CD4-positive, alpha-beta T cell treated with Interleukin-2 at 100 ng/mL for 4 hours (primary cell): ENCODE measurements at places on chromosomes 16 and 17.

GRCh38 chr17:34988644-34989043, 8.3 kb downstream of the LIG3 start:
- DNase-seq = no peak

GRCh38 chr17:5508810-5509209, 22.4 kb downstream of the MIS12 start:
- DNase-seq = no peak

DNA sequence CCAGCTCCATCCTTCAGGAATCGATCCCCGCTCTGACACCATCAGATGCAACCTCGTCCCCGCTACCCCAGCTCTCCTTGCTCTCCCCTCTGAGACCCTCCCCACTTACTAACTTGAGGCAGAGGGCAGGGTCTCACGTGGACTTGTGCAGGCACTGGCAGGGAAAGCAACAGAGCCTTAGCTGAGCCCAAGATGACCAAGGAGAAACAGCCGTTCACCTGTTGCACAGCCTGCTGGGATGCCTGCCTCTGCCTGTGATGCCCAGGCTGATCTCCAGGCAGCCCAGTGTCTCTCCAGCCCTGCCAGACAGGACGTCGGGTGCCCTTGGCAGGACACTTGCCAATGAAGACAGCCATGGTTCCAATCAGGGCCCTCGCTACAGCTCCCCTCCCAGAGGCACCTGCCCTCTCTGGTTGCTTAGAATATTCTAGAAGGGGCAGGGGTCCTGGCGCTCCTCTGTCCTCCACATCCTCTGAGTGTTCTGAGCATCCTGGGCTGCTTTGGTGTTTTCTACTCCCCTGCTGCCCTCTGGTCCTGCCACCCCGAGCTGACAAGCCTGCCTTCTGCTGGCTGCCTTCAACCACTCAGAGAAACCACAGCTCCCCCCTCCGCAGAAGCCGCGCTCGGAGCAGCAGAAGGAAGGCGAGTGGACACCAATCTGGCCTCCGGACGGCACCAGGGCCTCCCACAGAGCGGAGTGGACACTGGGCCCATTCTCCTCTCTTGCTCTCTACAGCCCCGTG, 6.7 kb downstream of the CEP295NL start:
- DNase-seq = no peak

- DNase-seq = no peak
These were observed 21.1 kb downstream of the CPSF4L start for GRCh38 chr17:73240561-73240960.

DNA sequence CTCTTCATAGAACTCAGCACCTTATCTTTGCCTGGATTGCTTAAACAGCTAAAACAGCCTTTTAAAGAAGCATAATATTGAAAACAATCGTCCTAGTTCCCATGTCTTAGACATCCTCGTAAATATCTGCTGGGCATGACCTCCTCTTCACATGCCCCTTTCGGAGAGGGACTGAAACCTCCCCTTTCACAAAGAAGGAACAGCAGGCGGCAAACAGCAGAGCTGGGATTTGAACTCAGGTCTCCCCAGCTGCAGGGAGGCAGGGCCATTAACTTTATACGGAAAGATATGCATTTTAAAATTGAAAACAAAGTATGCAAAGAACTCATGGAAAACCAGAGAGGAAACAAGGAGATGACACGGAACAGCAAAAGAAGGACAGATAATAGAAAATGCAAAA, 249.9 kb downstream of the FOXL1 start:
- DNase-seq = no peak

DNA sequence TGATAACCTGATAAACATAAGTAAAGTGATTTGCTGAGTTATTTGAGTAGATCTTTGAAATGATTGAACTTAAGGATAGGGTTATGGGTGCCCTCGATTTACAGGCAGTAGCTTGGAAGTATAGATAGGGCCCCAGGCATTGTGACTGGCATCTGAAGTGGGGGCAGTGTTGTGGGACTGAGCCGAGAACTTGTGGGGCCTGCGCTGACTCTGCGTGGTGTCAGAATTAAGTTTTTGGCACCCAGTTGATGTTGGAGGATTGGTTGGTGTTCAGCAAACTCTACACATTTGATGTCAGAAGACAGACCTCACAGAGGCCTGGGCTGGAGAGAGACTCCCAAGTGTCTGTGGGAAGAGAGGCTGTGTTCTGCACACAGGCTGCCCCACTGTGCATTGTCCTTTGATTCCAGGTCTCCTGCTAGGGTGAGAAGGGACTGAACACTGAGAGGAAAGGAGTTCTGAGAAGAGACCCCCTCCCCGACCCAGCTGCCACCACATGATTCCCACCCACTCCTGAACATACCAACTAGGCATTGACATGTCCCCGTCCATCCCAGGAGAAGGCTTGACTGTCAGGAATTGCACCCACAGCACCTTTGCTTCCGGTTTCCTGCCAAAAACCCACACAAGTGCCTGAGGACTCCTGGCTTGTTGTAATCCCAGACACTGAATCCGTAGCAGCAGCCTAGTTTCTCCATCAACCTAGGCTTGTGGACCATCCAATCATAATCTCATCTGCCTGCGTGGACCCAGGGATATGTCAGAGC, 4.5 kb downstream of the ZNF267 start:
- no peak for DNase-seq

- peak; percentile 75 for DNase-seq
These were observed 23.0 kb upstream of the NSRP1 start for GRCh38 chr17:30093463-30094147.

GRCh38 chr17:9367156-9367555, 208.5 kb downstream of the STX8 start:
- no peak for DNase-seq

DNA sequence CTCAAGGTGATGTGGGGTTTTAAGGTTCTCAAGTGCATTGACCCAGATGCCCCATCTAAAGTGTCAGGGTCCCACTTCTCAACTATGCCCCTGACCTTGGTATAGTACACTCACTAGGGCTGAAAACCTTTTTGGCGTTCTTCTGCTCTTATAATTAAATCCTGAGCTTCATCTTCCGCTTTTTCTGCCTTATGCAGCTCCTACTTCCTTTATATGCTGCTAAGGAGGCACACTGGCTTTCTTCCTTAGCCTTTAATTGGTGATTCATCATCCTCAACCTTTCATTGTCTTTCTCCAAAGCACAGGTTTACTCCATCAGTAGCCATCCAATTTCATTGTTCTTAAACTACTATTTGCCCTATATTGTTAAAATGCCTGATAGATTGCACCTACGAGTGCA, 5.3 kb upstream of the NF1 start:
- DNase-seq = no peak

- no peak for DNase-seq
These were observed at the start of gene WFIKKN2 for GRCh38 chr17:50835301-50836234. Gene WFIKKN2, plus strand, starts transcription at chr17:50835586. Its CDS starts 352 bp downstream, at chr17:50835938.

DNA sequence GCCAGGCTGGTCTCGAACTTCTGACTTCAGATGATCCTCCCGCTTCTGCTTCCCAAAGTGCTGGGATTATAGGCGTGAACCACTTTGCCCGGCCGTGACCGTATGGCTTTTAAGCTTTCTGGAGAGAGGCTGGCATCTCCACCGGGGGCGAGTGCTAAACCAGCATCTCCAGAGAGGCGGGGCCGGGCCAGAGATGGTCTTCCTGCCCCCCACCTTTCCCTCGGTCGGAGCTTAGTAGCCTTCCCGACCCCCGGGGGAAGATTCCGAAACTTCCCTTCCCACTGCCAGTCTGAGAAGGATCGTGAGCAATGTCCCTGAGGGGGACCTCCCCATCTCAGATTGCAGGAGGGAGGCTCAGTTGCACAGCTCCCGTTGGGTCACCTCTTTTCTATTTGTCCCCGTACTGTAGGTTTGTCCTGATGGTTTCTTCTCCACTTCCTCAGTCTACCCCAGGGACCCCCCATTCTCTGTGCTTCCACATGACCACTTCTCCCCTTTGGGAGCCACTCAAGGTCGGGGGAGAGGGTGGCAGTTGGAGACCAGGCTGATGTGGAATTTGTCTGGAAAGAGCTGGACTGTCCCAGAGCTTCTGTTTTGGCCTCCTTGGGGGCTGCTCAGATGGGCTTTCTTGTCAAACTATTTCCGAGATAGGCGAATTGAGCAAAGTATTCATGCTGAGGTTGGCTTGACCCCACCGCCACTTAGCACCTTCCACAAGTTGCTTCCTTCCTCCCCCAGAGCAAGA, 18.2 kb downstream of the IGF2BP1 start:
- no peak for DNase-seq

GRCh38 chr16:3645504-3646347, 8.8 kb upstream of the DNASE1 start:
- DNase-seq = no peak

DNA sequence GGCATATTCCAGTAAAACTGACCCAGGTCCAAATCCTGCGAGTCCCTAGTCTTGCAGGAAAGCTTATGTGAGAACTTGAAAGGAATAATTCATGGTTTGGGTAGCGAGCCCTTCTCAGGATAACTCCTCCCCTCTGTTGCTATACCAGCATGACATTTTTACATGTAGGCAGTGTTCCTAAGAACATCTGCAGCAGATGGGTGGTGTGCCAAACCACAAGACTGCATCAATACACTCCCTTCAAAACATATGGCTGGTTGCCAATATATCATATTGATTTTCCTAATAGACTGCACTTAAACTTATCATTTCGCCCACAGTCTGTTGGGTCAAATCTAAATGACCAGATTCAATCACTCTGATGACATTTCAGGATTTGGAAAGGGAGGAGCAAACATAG, 19.9 kb downstream of the PSME3IP1 start:
- no peak for DNase-seq

DNA sequence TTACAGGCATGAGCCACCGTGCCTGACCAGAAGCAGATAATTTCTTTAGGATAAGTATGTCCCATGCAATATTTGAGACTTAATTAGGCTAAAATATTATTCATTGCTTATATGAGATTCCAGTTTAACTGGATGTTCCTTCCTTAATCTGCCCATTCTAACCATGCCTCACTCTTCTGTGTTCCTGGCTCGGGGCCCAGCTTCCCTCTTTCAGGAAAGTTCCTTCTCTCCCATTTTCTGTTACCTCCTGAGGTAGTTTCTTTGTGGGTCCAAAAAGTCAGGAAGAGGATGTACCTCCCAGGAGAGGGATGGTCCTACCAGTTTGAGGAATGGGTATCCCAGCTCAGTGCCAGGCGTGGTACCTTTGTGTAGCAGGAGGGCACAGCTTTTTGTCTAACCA, 23.3 kb downstream of the UNK start:
- DNase-seq = no peak

DNA sequence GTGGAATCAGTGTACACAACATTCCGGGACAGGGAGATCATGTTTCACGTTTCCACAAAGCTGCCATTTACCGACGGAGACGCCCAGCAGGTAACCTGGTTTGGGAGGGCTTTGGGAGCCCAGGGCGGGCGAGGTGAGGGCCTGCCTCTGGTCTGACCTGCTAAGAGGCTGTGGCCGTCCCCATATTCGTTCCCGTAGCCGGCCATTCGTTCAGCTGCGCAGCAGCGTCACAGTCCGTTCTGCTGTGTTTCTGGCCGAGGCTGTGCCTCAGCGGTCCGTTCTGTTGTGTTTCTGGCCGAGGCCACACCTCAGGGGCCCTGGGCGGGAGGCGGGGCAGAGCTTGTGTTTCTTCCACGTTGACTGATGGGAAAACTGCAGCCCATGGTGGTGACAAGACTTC, 68.0 kb downstream of the OR1D5 start:
- DNase-seq = no peak

- peak; percentile 78 for DNase-seq
These were observed 4.6 kb downstream of the ZSCAN10 start for GRCh38 chr16:3094289-3095027.

- DNase-seq = no peak
These were observed 21.7 kb downstream of the IL4R start for GRCh38 chr16:27335349-27336053.

- DNase-seq = no peak
These were observed 41.7 kb downstream of the RMI2 start for GRCh38 chr16:11386791-11387546.

GRCh38 chr16:13029786-13030185, 128.4 kb downstream of the SHISA9 start:
- DNase-seq = no peak

DNA sequence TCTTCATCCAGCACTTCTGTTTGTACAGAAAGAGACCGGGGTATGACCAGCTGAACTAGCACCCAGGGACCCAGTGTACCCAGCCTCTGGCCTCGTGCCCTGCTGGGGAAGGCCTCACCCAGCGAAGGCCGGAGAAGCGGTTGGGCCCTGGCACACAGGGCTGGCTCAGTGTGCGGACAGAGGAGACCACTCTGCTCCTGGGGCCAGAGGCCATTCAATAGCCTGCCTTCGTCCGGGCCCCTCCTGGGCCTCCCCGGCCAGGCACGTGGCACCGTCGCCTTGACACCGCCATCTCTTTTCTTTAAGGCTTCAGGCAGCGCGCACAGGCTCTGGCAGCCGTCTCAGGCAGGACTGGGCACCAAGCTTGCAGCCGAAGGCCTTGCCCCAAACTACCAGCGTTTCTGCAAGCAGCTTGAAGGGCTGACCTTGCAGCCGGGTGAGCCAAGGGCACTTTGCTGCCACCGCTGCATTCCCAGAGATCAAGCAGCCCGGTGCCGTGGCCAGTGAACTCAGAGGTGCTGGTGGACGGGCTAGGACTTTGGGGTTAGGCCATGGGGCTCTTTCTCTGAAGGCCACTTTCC, 8.0 kb downstream of the TAX1BP3 start:
- no peak for DNase-seq

DNA sequence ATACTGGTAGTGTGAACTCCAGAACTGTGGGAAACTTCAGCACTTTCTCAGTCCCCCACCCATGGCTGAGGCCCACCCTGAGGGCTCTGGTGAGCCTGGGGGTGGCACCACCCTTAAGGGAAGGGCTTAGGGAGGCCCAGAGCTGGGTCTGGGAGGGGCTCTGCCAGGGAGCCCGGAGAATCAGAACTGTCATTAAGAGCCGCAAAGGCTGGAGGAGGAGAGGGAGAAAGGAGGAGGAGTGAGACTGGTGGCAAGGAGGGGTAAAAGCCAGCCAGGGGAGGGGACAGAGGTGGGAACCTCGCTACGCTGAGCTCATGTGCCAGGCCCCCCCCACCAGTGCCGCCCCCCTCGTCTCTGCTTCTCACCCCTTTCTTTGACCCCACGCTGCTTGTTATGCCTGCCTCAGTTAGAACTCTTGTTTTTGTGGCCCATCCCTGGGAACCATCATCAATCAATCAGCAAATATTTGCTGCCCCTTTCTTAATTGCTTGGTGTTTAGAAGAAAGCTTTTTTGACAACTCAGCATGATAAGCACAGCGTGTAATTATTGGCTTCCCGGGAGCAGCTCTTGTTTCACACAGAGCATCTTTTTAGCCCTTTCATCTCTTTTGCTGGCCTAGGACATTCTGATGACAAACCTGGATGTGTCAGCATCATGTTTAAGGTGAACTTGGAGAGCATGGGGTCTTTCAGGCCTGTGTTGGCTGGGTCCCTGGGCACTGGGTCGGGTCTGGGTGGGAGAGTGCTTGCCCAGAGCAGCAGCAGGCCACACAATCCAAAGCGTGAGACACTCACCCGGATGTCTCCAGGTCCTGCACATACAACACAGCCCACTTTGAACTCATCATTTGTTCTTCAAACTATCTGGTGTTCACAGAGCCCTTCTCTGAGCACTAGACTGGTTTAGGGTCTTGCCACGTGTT, 77.7 kb downstream of the NETO2 start:
- DNase-seq = no peak

GRCh38 chr17:82627405-82627804, 20.8 kb downstream of the WDR45B start:
- no peak for DNase-seq
